ENCODE measurements at places on chromosomes 3 and 15.

DNA sequence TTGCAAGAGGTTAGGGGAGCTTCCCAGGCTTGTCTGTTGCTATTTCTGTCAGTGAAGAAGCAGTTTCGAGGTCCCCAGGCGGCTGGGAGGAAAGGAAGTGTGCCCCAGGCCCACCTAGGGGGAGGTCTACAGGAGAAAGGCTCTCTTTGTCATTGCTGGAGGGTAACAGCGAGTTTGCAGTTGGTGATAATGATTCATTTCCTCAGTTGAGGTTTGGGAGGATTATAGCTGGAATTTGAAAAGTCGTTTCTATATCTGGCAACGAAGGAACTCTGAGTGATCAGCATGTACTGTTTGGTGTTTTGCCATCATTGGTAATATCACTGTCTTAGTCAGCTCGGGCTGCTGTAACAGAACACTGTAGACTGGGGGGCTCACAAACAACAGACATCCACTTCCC, 65.5 kb upstream of the UBE3A start:
- DNase-seq = no peak

- no peak for DNase-seq
Measured at GRCh38 chr3:139676108-139676507, 1.7 kb downstream of the NMNAT3 start.

GRCh38 chr3:197028728-197029510, 698 bp downstream of the MELTF start:
- DNase-seq = no peak

DNA sequence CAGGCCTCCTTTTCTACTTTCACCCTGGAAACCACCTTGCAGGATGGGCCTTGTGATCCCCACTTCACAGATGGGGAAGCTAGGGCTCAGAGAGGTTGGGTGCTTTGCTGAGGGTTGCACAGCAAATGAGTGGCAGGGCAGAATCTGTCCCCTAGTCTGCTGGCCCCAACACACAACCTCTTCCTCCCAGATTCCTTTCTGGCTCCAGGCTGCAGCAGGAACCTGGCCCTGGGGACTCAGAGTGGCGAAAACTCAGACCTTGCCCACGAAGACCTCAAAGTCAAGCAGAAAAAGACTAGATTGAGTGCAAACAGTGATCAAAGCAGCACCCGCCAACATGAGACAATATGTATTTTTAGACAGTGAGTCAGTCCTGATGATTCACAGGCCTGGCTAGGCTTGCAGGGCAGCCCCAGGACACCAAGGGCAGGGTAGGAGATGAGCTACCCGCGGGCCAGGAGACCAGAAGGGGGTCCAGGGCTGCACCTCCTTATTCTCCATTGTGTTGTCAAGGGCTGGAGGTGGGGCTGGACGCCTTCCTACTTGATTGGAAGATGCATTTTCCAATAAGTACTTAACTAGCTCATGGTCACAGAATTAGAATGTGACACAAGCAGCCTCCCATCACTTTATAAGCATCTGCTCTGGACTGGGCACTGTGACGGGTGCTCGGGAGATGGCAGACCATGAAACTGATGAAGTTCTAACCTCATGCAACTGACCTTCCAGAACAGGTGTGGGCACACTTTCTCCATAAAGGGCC, 23.9 kb downstream of the GOLGA6L2 start:
- DNase-seq = no peak

GRCh38 chr3:194270627-194271459, 80.3 kb downstream of the CPN2 start:
- DNase-seq = no peak

- DNase-seq = no peak
Measured at GRCh38 chr3:122957707-122958689, 69.6 kb downstream of the SEMA5B start.

DNA sequence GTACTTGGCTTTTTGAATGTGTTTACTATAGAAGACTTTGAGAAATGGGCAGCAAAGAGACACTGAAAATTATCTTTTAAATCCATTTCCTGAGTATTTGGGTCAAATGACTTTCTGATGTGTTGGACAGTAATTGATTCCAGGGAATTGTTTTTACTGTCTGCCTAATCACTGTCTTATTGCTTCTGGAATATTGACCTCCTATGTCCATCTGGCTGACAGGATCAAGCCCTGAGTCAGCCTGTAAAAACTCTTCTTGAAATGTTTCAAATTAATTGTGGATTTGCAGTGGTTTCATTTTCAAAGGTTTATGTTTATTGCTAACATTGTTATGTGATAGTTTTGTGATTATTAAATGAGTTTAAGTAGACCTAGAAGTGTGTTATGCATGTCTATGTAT, 50.6 kb upstream of the MLF1 start:
- no peak for DNase-seq

- DNase-seq = no peak
Measured at GRCh38 chr3:30660656-30661055, 54.3 kb downstream of the TGFBR2 start.

- no peak for DNase-seq
Measured at GRCh38 chr3:8516047-8516661, 14.5 kb downstream of the LMCD1 start.

DNA sequence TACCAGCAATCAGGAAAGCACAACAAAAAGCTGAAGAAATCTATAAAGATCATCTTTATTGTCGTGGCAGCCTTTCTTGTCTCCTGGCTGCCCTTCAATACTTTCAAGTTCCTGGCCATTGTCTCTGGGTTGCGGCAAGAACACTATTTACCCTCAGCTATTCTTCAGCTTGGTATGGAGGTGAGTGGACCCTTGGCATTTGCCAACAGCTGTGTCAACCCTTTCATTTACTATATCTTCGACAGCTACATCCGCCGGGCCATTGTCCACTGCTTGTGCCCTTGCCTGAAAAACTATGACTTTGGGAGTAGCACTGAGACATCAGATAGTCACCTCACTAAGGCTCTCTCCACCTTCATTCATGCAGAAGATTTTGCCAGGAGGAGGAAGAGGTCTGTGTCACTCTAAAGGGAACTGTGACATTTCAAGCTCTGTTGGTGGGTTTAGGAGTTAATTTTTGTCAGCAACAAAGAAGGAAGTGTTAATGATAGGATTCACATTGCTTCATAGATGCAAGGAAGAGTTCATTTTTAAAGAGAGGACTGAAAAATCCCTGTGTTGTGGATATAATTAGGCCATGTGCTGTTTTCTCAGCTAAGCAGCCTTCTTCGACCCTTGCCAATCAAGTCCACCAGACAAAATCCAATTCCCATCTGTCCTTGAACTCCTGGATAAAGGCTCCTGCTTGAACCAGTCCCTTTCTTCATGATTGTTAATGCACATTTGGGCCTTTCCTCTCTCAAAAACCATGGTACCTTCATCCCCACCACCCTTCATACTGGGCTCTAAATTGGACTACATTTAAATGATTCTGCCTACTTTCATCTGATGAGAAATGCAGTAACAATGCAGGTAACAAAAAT, 1.2 kb downstream of the GPR15 start:
- no peak for DNase-seq

DNA sequence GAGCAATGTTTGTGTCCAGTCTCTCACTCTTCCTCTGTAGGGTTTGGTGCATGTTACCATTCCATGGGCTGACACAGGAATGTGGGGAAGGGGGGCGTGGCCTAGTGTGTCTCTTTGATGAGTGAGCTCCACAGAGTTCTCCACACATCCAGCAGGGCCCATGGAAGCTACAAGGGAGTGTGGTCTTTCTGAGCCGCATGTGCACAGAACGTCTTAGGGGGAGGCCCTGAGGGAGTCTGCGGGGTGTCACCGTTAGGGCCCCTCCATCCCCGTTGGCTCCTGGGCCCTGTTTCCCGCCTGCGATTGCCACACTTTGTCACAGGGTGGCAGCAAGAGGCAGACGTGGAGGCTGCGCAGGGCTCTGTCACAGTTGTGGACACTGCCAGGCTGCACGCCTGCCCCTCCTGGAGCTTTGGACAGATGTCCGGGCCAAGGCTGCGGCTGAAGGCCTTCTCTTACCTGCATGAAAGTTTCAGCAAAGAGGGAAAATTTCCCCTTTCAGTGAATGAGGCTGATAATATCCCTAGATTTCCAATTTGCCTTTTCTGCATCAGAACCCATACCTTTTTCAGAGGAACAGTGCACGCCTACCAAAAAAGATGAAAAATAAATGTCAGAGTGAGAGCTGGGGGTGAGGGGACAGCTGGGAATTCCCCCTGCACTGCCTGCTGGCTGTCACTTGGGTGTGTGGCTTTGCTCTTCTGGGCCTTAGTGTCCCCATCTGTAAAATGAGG, 24.3 kb downstream of the CACNA2D3 start:
- no peak for DNase-seq

GRCh38 chr3:48532271-48532976, 24.2 kb downstream of the PFKFB4 start:
- DNase-seq = no peak

- peak; percentile 24 for DNase-seq
Measured at GRCh38 chr15:34366271-34367065, 528 bp downstream of the LPCAT4 start.

DNA sequence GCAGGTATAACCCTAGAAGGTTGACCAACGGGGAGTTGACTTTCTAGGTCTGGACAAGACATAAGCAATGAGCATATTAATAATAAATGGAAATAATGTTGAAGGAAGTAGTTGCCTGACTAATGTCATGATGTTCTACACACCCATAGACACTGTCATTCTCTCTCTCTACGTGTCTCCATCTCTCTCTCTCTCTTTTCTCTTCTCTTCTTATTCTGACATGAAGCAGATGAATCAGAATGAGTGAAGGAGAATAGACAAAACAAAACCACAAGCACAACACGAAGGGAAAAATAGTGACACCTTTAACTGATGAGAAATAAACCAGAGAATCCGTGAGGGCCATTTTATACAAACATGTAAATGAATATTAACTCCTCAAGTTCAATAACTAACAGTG, 26.7 kb upstream of the CCDC80 start:
- DNase-seq = no peak

GRCh38 chr15:88242586-88243555, 13.7 kb downstream of the NTRK3 start:
- no peak for DNase-seq

GRCh38 chr3:184338511-184338945, 1.1 kb downstream of the FAM131A start:
- no peak for DNase-seq

- no peak for DNase-seq
Measured at GRCh38 chr3:61897848-61898247, 336.5 kb downstream of the PTPRG start.

DNA sequence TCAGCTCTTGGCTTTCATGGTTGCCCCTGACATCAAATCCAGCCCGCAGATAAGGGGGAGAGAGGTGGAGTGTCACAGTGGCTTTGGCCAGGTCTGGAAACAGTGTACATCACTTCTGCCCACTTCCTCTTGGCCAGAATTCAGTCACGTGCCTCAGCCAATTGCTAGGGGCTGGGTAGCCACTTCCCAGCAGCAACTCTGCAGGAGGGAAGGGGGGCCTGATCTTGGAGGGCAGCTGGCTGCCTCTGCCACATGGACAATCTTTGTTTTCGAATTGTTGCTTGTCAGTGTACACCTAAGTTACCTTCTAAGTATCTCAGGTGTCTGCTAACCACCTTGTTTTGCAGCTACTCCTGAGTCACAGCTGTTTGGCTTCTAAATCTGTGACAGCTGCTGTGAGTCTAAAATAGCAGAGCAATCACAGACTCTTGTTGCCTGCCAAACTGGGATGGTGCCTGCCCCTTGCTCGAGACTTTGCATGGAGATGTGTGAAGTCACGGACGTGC, 41.0 kb upstream of the LIMD1 start:
- no peak for DNase-seq

GRCh38 chr3:184688251-184688881, 23.5 kb downstream of the MAGEF1 start:
- no peak for DNase-seq

- no peak for DNase-seq
Measured at GRCh38 chr3:122536632-122537001, 21.9 kb upstream of the KPNA1 start.

DNA sequence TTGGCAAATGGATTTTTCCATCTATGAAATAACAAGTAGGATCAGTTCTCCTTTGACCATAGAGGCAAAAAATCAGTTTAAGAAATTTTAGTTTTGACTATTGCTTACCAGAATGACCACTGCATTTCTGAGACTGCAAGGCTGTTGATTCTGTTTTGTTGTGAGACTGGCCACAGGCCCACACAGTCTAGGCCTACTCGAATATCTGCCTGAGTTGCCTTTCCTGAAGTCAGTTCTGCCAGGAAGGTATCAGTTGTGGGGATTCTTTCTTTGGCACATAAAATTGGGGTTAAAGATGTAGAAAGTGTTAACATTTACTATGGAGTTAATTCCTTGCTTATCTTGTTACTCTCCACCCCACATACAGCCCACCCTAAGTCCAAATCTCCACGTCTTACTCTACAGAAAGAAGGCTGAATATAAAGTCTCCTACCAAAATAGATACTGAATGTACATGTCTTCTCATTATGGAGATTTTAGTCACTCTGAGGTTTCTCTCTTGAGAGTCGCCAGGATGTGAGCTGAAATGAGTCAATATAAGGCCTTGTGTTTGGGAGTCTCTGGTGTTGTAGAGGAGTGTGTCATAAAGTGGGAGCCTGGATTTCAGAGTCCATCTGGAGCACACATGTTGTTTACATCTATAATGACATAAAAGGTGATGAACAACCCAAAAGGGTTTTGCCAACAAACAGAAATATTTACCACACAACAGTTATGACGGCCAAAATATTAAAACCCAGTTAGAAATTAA, 45.0 kb upstream of the WWTR1 start:
- no peak for DNase-seq

GRCh38 chr3:146337991-146338390, 87.1 kb upstream of the PLSCR4 start:
- DNase-seq = no peak

GRCh38 chr3:60967141-60967540, 284.1 kb downstream of the FHIT start:
- no peak for DNase-seq

- no peak for DNase-seq
Measured at GRCh38 chr15:69380100-69380725, 33.9 kb upstream of the KIF23 start.

GRCh38 chr3:186990277-186990676, 60.0 kb downstream of the ST6GAL1 start:
- no peak for DNase-seq

GRCh38 chr3:41580274-41580959, 381.1 kb downstream of the CTNNB1 start:
- no peak for DNase-seq

DNA sequence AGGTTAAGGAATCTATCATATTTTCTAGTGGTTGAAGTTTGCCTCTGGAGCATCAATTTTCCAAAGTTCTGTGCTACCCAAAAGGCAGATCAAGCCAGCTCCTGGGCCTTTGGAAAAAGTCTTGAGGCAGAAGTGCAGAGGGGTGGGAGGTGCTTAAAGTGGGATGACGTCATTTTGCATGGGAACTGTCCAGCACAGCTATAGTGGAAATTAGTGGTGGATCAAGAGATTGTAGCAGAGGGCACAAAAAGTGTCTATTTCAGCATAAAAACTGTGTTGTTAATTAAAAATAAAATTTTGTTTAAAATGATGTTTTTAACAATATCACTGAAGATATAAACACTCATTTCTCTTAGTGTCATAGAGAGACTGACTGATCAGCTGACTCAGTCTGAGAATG, 221.9 kb downstream of the LRRN1 start:
- no peak for DNase-seq

DNA sequence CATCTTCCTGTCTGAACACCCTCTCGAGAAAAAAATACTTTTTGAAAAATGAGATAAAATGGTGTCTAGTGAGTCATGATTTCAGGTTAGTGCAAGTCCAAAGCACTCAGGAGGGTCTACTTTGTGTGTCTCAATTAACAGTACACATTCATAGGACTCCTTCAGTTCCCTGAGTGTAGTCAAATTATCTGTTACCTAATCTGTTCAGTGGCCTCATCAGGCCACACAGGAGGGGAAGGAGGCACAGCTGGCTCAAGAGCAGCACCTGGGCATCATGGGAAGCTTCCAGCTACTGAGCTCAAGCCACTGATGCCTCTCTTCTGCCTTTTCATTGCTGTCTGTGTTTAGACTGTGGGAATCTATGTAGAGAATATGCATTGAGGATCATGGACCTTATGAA, 341.4 kb upstream of the SGO1 start:
- DNase-seq = no peak
